CD4-positive, alpha-beta T cell (primary cell): ENCODE measurements at places on chromosomes 1 and 21. TPM values are rescaled to one million over a fixed set of nuclear protein-coding genes. Genes with fewer than 3 reads are reported as not detected.
A peak's percentile ranks its signal among the peaks of the same experiment; 100 is the strongest.

GRCh38 chr1:235892734-235893413 is 26.2 kb upstream of the LYST start:
- H3K27me3 ChIP-seq = no peaks in the 10 kb centered on the region
- no peak overlapping the region for H3K27ac ChIP-seq
- H3K36me3 ChIP-seq = no peaks in the 10 kb centered on the region

Gene KIF2C
- 0.64 TPM for total RNA-seq

GRCh38 chr21:44487831-44488230 is 32.5 kb downstream of the LRRC3 start:
- no peak overlapping the region for H3K4me3 ChIP-seq
- peaks cover 11% of the 10 kb centered on the region for H3K4me1 ChIP-seq
- no peaks in the 10 kb centered on the region for H3K27me3 ChIP-seq
- no peaks in the 10 kb centered on the region for H3K36me3 ChIP-seq
- DNase-seq = peak; percentile 26
- H3K27ac ChIP-seq = no peak overlapping the region

Gene PRAMEF9
- total RNA-seq = not detected

DNA sequence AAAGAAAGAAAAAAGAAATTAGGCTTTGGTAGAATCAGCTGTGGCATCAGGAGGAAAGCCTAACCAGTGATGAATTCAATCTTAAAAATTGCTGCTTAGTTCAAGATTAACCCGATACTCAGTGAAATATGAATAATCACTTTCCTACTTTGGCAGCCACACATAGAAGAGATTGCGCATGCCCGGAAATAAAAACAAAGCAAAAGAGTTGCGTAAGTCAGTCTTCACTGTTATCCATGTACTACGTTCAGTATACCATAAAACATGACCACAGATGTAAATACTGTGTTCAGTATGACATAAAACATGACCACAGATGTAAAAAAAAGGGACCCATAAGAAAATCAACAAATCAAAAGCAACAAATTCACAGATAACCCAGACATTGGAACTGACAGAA is 19.2 kb downstream of the CD1D start:
- H3K36me3 ChIP-seq = no peaks in the 10 kb centered on the region
- no peak overlapping the region for H3K27ac ChIP-seq
- H3K27me3 ChIP-seq = peaks cover 10% of the 10 kb centered on the region
- no peak overlapping the region for H3K4me3 ChIP-seq
- peaks cover 4% of the 10 kb centered on the region for H3K4me1 ChIP-seq
